ENCODE measurements at places on chromosomes 11 and 22. TPM values are rescaled to one million over a fixed set of nuclear protein-coding genes. Genes with fewer than 3 reads are reported as not detected.

The L3MBTL2 gene
- total RNA-seq, result 20.6 TPM

The OMP gene
- total RNA-seq, result not detected

The SHISA8 gene
- not detected for total RNA-seq

The CABP4 gene
- total RNA-seq, result not detected

The MS4A1 gene
- not detected for total RNA-seq

The OR8D4 gene
- not detected for total RNA-seq

The TEF gene
- total RNA-seq, result 7.5 TPM

The MFRP gene
- not detected for total RNA-seq

The POLR2L gene
- total RNA-seq, result 160 TPM

The ZDHHC5 gene
- total RNA-seq, result 63.0 TPM

The LGR4 gene
- total RNA-seq, result 29.0 TPM

The SMTNL1 gene
- total RNA-seq, result not detected

The RHOD gene
- total RNA-seq, result 146 TPM

The ARHGAP42 gene
- total RNA-seq, result 4.6 TPM

The CARD16 gene
- 11.6 TPM for total RNA-seq

The NFAM1 gene
- not detected for total RNA-seq

The HSPB2 gene
- total RNA-seq, result not detected

All from foreskin keratinocyte (primary cell).